AG10803 (cell line): ENCODE measurements at places on chromosomes 13 and 19.
A peak's percentile ranks its signal among the peaks of the same experiment; 100 is the strongest.

DNA sequence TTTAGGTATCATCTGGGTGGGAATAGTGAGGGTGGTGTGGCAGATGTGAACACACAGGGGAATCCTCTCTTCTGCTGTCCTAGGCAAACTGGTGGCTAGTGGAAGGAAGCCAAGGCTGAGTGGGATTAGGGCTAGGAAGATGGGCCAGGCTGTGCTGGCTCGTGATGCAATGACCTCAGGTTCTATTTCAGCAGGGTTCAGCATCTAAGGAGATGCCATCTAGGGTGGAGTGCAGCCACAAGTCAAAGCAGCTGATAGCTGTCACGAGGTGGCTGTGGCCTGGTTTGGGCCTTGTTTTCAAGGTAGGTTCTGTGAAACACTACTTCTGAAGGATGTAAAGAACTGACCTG, 21.6 kb downstream of the ARL11 start:
- DNase-seq = no peak

GRCh38 chr19:22627526-22627925, 6.6 kb upstream of the ZNF492 start:
- DNase-seq = no peak

DNA sequence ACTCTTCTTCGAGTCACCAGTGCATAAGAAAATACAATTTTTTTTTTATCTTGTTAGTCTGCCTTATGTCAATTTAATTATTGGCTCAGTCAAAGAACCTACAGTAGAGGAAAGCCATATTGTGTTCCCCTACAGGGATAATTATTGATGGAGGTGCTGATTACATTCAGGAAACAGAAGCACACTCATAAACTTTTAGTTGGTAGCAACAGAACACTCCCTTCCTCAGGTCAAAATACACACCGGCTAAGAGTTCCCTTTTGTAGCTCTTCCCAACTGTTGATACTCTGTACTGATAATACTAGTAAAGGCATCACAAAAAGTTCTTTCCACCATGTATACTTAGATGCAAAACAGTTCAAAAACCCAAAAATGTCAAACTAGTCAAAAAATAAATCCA, 18.4 kb downstream of the FOXO1 start:
- no peak for DNase-seq

DNA sequence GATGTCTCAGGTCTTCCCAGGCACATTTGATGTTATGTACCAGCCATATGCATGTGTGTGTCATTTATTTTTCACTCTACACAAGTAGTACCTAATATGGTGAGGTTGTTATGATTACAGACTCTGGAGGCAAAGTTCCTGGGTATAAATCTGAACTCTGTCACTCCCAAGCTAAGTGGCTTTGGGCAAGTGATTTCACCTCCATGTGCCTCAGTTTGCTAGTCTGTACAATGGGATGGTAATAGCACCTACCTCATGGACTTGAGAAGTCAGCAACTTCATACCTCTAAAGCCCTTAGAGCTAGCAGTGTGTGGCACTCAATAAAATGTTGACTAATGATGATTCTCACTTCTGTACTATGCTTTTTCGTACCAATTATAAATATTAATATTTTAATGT, 3.9 kb upstream of the CATSPERG start:
- DNase-seq = no peak

DNA sequence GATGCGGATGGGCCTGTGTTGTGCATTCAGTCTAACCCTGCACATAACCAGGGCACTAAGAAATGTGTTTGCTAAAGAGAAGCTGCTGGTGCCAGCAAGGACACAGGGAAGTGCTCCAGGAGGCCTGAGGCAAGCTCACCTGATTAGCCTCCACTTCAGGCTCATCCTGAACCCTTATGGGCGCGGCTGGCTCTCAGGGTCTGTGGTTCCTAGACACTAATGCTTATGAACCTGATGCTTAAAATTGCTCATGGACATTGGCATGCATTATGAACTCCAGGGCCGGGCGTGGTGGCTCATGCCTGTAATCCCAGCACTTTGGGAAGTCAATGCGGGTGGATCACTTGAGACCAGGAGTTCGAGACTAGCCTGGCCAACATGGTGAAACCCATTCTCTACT, 34.3 kb downstream of the SERP2 start:
- no peak for DNase-seq

- peak; percentile 65 for DNase-seq
Observed at GRCh38 chr13:94061301-94061700, 418.2 kb downstream of the DCT start.

- no peak for DNase-seq
Observed at GRCh38 chr13:52852444-52852843, 4.0 kb upstream of the PCDH8 start.

DNA sequence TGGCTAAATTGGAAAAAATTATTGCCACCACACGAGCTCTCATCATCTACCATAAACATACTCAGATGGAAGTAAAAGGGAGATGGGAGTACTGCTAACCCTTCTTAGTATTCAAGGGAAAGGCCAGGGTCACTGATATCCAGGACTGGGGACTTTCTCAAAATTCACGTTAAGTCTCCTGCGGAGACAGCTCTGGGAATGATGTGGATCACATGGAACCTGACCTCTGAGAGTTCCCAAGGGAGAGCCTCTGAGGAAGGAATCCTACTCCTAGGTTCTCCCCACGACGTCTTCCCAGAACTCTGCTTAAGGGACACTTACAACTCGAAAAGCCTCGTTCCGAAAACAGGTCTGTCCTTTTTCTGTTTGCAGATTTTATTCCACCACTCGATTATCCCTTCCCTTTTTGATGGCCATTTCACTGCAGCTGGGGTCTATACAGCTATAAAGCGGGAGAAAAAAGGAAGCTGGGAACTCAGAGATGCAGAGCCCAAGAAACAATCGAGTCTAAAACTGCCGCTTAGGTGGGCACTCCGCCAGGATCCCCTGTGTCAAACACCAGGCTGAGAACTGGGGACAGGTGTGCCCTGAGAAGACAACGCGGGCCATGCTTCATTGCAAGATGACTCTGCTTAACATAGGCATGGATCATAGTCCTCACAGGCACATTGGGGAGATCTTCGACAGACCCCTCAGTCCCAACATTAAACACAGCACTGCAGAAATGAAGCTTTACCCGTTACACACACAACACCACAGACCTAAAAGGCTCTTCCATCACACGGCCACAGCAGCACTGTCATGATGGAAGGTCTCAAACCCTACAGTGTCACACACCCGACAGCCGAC, 823 bp upstream of the ZNF567 start:
- no peak for DNase-seq

DNA sequence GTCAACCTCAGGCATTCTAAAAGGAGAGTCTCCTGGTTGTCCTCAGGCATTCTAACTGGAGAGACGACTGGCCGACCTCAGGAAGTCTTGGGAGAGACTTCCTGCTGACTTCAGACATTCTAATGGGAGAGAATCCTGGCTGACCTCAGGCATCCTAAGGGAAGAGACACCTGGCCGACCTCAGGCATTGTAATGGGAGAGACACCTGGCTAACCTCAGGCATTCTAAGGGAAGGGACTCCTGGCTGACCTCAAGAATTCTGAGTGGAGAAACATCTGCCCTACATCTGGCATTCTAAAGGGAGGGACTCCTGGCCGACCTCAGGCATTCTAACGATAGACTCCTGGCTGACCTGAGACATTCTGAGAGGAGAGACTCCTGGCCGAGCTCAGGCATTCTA, 1353.3 kb downstream of the UQCRFS1 start:
- DNase-seq = no peak

DNA sequence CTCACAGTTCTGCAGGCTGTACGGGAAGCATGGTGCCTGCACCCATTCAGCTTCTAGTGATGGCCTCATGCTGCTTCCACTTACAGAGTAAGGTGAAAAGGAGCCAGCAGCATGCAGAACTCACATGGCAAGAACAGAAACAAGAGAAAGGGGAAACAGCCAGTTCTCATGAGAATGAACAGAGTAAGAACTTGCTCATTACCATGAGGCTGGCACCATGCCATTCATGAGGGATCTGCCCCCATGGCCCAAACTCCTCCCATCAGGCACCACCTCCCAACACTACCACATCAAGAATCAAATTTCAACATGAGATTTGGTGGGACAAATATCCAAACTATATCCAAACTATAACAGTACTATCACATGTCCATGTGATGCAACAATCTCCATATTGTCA, 72.1 kb downstream of the KATNAL1 start:
- no peak for DNase-seq

DNA sequence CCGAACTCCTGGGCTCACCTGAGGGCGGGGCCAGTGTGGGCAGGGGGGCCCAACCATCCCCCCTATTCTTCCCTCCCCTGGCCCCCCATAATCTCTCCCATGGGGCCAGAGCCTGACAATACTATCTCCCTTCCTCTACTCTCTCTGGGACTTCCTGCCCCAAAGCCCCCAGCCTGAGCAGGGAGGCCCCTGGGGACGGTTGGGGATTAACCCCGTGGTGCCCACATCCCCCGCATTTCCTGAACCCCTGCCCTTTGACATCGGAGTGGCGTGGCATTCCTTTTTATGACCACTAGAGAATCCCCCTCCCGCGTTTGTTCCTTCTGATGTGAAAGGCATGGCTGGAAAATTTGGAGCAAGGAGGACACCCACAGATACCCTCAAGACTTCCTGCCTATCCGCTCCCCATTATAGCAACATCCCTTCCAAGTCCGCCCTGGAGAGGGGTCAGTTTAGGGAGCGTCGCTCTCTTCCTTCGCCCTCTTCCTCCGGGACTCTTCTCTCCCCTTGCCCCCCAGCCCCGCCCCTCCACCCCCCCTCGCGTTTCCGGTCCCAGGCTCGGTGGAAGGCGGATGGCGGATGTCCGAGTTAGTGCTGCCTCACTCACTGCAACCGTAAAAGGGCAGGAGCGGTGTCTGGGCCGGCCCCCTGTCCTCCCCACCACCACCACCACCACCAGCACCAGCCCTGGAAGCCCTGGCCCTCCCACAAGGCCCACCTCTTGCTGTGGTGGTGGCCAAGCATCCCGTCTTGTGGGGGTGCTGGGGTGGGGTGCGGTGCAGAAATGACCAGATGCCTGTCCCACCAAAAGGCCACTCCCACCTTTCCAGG, 1.8 kb downstream of the VASP start:
- peak; percentile 66 for DNase-seq

- no peak for DNase-seq
Observed at GRCh38 chr13:99819967-99820366, 151.6 kb downstream of the ZIC5 start.

- DNase-seq = no peak
Observed at GRCh38 chr19:51772977-51773376, 12.0 kb downstream of the FPR2 start.
